Activated T-cell treated with anti-CD3 and anti-CD28 coated beads, Interleukin-2, amount 50 U/mL, for 4 hours (primary cell): ENCODE measurements at places on chromosomes 2 and 18. TPM values are rescaled to one million over a fixed set of nuclear protein-coding genes. Genes with fewer than 3 reads are reported as not detected.

The EPHA4 gene
- total RNA-seq, result 5.4 TPM

GRCh38 chr2:197057959-197058358 is 131.5 kb upstream of the PGAP1 start:
- no peak for DNase-seq

GRCh38 chr18:78479443-78479842 is 500.2 kb upstream of the SALL3 start:
- no peak for DNase-seq

- DNase-seq, result no peak
Measured at GRCh38 chr2:63242747-63243146, 192.1 kb downstream of the OTX1 start.

- DNase-seq, result no peak
Measured at GRCh38 chr2:205982776-205983327, 103.1 kb downstream of the INO80D start.

DNA sequence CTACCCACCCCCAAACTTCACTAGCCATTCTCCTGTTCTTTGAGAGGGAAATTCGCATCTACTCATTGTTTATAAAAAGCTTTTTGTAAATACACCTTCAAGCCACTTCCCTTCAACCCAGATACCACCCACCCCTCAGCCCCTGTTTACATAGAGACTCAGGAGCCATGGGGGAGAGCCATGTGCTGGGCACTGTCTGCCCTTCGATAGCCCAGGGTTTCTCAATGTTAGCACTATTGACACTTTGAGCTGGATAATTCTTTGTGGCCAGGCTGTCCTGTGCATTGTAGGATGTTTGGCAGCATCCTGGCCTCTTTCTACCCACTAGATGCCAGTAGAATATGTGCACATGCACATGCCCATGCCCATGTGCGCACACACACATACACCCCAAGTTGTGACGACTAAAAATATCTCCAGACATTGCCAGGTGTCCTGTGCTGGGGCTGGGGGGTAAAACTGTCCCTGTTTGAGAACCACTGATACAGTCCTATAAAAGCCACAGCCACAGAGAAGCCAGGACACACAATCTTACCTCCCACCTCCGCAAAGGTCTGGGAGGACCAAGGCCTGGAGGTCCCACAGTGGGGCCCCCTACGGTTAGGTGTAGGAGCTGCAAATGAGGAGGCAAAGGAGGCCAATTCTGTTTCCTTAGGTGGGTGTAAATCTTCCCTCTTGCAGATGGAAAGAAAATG is 44.5 kb upstream of the ASPRV1 start:
- no peak for DNase-seq

DNA sequence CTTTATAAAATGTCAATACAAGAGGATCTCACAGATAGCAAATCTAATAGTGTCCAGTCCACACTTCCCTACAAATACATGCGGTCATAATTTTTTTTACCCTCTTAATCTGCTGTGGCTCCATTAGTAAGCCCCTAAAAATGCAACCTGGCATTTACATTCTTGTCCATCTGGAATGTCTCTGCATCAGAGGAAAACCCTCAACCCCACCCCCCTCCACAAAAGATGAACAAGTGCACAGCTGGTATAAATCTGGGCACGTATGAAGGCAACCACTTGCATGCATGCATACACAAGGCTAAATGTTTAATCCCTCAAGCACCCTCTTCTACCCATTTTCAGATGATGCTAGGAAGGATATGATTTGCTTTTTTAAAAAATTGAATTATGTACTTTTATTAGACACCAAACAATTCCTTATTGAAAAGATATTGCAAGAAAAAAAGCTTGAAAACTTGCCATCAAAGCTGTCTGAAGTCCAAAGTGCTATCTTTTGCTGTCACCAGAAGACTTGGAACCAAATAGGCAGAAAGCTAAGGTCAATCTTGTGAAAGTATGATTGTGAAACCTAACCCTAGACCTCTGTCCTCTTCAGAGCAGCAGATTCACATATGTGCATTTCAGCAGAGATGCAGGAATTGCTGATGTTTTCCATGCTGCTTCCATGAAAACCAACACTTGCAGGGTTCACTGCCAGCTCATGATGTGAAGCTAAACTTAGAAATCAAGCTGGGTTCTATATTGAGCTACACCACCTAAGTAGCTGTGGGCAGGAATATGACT is 39.0 kb downstream of the IRS1 start:
- no peak for DNase-seq
